Hepatocyte (in vitro differentiated cells): ENCODE measurements at places on chromosomes 1 and 21. TPM values are rescaled to one million over a fixed set of nuclear protein-coding genes. Genes with fewer than 3 reads are reported as not detected.

The ARHGEF10L gene
- 40.4 and 48.2 TPM in 2 replicates for polyA plus RNA-seq

The ITLN2 gene
- 1.7 and 3.6 TPM in 2 replicates for polyA plus RNA-seq

The SLC1A7 gene
- polyA plus RNA-seq, result 0.46 TPM in 1 of 2 replicates, not detected in the other

The INSRR gene
- not detected in 2 replicates for polyA plus RNA-seq

The MYBPHL gene
- polyA plus RNA-seq, result 6.7 and 7.4 TPM in 2 replicates

GRCh38 chr1:201153474-201154388 lies 543 bp downstream of the TMEM9 start:
- peaks cover 8% of the 10 kb centered on the region for H3K4me1 ChIP-seq
- H3K36me3 ChIP-seq, result no peaks in the 10 kb centered on the region
- H3K4me3 ChIP-seq, result peak overlapping the region; percentile 81

DNA sequence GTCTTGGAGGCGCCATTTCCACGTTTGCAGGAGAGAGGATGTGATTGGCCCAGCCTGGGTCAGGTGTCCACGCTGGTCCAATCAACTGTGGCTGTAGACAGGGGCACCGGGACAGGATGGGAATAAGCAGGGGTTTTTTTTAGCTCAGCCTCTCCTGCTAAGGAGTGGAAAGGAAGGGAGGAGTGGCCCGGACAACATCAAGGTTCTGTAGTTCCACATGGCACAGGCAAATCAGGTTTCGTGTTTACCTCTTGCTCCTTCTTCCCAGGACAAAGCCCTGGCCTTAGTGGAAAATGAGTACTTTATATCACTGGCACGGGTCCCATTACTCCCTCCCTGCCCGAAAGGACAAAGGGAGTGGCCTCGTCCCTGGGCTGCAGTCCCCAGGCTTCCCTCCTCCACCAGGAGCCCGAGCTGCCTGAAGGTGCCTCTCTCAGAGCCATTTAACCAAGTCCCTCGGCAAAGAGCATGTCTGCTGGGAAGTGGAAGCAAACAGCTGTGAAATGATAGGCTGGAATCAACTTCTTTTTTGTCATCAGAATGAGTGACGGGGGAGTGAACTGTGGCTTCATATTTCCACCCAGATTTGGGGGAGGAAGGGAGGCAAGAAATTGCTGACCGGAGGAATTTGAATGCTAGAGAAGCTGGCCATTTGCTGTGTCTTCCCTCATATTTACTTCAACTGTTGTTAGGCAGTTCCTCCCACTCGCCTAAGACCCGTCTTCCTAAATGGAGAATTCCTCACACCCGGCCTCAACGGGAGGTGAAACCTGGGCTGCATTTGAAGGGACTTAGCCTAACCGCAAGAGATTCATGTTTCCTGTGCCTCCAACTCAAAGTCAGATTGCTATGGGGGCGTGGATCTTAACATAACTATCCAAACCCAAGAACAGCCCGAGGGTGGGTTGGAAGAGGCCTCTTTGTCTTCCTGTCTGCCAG lies 84.9 kb upstream of the SLC44A3 start:
- peak; percentile 44 for DNase-seq
- H3K27me3 ChIP-seq, result no peaks in the 10 kb centered on the region
- H3K4me3 ChIP-seq, result no peak overlapping the region
- H3K27ac ChIP-seq, result peak overlapping the region; percentile 87
- H3K36me3 ChIP-seq, result no peaks in the 10 kb centered on the region
- H3K4me1 ChIP-seq, result peaks cover 25% of the 10 kb centered on the region

- H3K4me1 ChIP-seq, result peaks cover 8% of the 10 kb centered on the region
- H3K36me3 ChIP-seq, result no peaks in the 10 kb centered on the region
- H3K27me3 ChIP-seq, result no peaks in the 10 kb centered on the region
- no peak overlapping the region for H3K4me3 ChIP-seq
- DNase-seq, result no peak
These were observed 92.0 kb downstream of the ITSN1 start for GRCh38 chr21:33734291-33734690.

DNA sequence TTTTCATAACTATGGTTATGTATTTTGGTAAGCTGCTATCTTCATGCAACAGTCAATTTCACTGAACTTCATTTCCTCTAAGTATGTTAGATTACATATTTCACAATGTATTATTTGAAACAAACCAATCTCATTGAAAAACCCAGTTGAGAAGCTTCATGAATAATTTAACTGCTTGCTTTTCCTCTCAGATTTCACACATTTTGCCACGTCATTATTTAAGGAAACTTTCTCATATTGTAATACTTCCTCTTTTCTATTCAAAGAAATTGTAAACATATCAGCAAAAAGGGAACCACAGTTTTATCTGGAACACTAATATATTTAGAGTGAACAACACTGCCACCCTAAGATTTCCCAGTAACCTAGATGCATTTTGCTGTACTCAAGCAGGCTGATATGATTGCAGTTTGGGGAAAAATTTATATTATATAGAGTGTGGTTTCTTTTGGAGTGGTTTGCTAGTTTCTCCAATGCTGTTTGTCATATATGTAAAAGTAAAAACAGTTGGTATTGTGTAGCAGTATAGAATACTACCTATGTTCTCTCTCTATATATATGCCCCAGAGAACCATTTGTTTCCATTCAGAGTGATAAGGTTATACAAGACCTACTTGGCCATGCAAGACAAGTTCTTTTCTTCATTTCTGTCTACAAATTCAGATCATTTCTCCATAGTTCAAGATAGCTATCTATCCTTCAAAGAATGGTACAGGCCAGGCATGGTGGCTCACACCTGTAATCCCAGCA lies 28.4 kb upstream of the AHCTF1 start:
- H3K4me1 ChIP-seq, result no peaks in the 10 kb centered on the region
- no peaks in the 10 kb centered on the region for H3K27me3 ChIP-seq
- no peak for DNase-seq
- H3K27ac ChIP-seq, result no peak overlapping the region
- no peaks in the 10 kb centered on the region for H3K36me3 ChIP-seq
